GM12891 (cell line): ENCODE measurements at places on chromosomes 2 and 18.

DNA sequence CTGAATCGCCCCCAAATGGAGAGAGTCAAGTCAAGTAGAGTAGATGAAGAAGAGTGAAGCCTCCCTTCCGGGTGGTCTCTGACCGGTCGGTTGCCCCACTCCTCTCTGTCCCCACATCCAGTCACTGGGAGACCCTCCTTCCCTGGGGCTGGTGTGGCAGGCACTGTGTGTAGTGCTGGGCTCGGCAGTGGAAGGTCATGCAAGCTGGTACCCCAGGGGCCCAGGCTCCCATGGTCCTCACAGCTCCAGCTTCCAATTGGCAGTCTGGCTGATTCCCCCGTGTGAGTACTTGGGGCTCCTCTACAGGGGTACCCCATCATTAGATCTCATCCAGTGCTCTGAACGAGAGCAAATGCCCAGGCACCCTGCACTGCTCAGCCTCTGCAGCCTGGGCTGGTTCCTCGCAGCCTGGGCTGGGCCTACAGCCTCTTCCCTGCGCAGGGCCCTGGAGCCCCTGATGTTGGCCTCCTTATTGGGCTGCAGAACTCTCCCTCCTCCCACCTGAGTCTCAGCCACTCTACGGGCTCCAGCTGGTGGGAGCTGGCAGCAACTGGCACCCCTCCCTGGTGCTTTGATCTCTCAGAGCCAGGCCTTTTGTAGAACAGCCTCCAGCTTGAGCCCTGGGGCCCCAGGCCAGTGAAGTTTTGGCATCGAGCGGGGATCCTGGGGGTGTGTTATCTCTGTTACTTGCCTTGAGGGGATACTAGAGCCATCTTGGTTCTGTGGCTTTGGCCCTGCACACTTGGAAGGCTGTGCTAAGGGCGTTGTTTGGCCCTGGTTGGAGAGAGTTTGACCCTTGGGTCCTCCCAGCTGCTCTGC lies 187.8 kb upstream of the HDAC4 start:
- DNase-seq = no peak

- DNase-seq = no peak
These were observed 199.2 kb upstream of the TNP1 start for GRCh38 chr2:217058791-217059755.

- no peak for DNase-seq
These were observed 1.3 kb upstream of the ZNF512 start for GRCh38 chr2:27581417-27582128.

DNA sequence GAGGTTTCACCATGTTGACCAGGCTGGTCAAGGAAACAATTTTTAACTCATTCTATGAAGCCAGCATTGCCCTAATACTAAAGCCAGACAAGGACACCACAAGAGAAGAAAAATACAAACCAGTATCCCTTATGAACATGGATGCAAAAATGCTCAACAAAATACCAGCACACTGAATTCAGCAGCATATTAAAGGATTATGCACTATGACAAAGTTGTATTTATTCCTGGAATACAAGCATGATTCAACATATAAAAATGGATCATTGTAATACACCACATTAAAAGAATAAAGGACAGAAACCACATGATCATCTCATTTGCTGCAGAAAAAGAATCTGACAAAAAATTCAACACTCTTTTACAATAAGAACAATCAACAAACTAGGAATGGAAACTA lies 138.7 kb downstream of the RAB3GAP1 start:
- DNase-seq = no peak

- no peak for DNase-seq
These were observed 50.7 kb upstream of the RNU4ATAC start for GRCh38 chr2:121479882-121480522.

- DNase-seq = no peak
These were observed 196.9 kb upstream of the CWC22 start for GRCh38 chr2:180203972-180204371.
